Fibroblast of skin of right biceps (primary cell): ENCODE measurements at places on chromosomes 1 and 21.

- no peak for DNase-seq
Observed at GRCh38 chr1:200336901-200337391, 72.9 kb downstream of the ZNF281 start.

DNA sequence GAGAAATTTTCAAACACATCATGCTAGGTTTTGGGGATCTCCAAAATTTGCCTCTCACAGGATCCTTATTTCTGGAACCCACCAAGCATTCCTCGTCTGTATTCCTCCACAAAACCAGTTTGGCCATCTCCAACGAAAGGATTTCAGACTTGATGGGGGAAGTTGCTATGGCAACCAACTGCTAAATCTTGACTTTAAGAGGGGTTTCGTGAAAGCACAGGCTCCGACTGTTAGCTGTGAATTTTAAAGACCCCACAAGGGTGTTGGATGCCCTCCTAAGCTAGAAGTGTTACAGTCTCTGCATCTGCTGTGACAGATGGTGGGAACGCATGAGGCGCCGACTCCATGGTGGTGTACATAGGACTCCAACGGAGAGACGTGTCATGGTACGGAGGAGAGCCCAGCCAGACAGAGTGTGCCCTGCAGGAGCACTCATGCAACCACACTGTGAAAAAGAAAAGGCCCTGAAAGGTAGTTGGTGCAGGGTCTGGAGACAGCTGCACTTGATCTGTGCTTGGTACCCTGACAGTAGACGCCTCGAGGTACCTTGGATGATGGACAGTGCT lies 147.1 kb downstream of the ASTN1 start:
- DNase-seq: no peak

GRCh38 chr1:218985424-218985984 lies 188.2 kb upstream of the LYPLAL1 start:
- DNase-seq: no peak

- no peak for DNase-seq
Observed at GRCh38 chr1:16208270-16208987, 4.0 kb downstream of the ARHGEF19 start.

GRCh38 chr1:51264451-51264850 lies 28.4 kb downstream of the RNF11 start:
- DNase-seq: peak; percentile 96

DNA sequence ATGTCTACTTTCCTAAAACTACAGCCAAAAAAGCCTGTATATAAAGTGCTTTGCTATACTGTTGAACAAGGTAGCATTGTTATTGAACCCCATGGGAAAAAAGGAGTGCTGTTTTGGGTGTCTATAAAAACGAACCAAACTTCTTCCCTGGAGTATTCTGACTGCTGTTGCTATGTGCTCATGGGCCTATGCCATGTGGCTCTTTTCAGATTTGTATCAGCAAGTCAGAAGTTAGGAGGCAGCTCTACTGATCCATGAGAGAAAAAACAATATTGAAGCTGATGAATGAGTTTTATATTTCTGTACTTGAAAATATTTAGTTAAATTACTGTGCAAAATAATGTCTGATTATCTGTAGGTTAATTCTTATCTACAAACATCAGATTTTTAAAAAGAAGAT lies 66.5 kb downstream of the ADGRL2 start:
- no peak for DNase-seq

GRCh38 chr1:938088-938683 lies 14.5 kb downstream of the SAMD11 start:
- DNase-seq: no peak

DNA sequence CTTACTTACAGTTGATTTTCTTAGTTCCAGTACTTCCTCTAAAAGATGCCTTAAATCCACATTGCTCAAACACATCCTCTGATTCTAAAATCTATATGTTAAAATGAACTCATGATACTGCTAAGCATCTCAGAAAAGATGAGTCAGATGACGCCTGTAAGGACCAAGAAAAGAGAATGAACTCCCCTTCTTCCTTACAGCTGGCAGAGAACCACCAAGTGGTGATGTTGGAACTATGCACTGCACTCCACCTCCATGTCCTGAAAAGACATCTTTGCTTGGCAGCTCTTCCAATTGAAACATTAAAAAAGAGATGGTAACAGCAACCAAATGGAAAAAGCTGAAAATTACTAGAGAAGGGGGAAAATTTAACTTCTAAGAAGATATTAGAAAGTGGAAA lies 648.8 kb downstream of the PTPRC start:
- DNase-seq: peak; percentile 36

DNA sequence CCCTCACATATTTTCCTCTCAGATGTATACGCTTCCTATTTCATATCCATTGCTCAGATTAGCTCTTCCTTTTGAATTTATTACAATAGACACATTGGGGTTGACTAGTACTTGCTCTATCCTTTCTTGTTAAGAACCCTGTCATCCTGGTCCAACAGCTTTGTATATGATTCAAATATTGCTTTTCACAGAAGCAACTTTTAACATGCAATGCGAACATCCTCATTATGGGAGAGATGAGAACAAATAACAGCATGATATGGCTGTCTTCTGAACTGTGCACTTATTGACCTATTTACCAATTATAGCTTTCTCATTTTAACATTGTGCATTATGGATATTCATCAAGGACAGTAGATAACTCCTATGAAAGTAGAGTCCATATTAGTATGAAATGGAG lies 510.8 kb downstream of the PTPRC start:
- no peak for DNase-seq
